ENCODE measurements at places on chromosomes 3 and 15. TPM values are rescaled to one million over a fixed set of nuclear protein-coding genes. Genes with fewer than 3 reads are reported as not detected.

The GOLGA6L4 gene
- total RNA-seq = 3.6 TPM

The ACTRT3 gene
- 4.5 TPM for total RNA-seq

The WDR48 gene
- total RNA-seq = 46.7 TPM

The CCR4 gene
- total RNA-seq = 0.14 TPM

The ZNF621 gene
- 15.8 TPM for total RNA-seq

The ROPN1 gene
- 10.8 TPM for total RNA-seq

The CD86 gene
- total RNA-seq = 1.2 TPM

GRCh38 chr15:76460347-76460746 is 123.8 kb downstream of the ISL2 start:
- no peaks in the 10 kb centered on the region for H3K27me3 ChIP-seq
- H3K4me1 ChIP-seq = no peaks in the 10 kb centered on the region
- DNase-seq = no peak

DNA sequence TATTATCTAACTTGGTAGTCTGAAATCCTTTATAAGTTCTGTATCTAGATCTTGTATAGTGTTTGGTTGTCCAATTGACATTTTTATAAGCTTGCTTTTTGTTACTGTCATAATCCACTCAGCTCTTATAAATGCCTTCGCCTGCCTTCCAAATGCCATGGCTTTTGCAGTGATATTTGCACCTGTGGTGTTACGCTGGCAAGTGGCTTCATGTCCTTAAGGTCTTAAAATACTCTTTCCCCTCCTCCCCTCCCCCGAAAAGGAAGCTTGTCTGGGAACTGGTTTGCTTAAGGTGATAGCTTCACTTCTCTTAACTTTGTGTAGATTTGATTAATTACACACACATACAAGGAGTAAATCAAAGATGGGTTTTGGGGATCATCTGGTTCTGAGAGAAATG is 62.0 kb downstream of the ABHD2 start:
- H3K27me3 ChIP-seq = no peaks in the 10 kb centered on the region
- H3K4me3 ChIP-seq = no peak overlapping the region
- H3K4me1 ChIP-seq = no peaks in the 10 kb centered on the region
- DNase-seq = no peak
- H3K27ac ChIP-seq = peak overlapping the region; percentile 58

- DNase-seq = no peak
- no peaks in the 10 kb centered on the region for H3K4me1 ChIP-seq
- no peaks in the 10 kb centered on the region for H3K27me3 ChIP-seq
- no peaks in the 10 kb centered on the region for H3K36me3 ChIP-seq
These were observed 20.7 kb upstream of the SLC25A26 start for GRCh38 chr3:66200147-66200546.

DNA sequence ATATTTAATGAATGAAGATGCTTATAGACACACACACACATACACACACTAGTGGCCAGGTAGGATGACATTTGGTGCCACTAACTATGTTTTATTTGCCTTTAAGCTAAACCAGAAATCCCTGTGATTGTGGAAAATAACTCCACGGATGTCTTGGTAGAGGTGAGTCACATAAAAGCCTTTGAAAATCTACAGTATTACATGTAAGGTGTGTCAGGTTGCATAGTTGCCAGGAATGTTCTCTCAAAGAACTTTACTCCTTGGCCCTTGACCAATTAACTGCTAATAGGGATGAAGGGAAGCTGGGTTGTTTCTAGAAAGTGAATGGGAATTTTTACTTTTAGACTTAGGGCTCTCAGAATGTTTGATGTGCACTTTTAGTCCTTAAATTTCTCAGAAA is 9.9 kb downstream of the ZBED2 start:
- H3K4me3 ChIP-seq = no peak overlapping the region
- no peaks in the 10 kb centered on the region for H3K27me3 ChIP-seq
- H3K36me3 ChIP-seq = no peaks in the 10 kb centered on the region
- no peak for DNase-seq
- no peak overlapping the region for H3K27ac ChIP-seq
- H3K4me1 ChIP-seq = no peaks in the 10 kb centered on the region

GRCh38 chr3:150247441-150247840 is 160.7 kb upstream of the TSC22D2 start:
- H3K36me3 ChIP-seq = no peaks in the 10 kb centered on the region
- H3K27ac ChIP-seq = no peak overlapping the region

DNA sequence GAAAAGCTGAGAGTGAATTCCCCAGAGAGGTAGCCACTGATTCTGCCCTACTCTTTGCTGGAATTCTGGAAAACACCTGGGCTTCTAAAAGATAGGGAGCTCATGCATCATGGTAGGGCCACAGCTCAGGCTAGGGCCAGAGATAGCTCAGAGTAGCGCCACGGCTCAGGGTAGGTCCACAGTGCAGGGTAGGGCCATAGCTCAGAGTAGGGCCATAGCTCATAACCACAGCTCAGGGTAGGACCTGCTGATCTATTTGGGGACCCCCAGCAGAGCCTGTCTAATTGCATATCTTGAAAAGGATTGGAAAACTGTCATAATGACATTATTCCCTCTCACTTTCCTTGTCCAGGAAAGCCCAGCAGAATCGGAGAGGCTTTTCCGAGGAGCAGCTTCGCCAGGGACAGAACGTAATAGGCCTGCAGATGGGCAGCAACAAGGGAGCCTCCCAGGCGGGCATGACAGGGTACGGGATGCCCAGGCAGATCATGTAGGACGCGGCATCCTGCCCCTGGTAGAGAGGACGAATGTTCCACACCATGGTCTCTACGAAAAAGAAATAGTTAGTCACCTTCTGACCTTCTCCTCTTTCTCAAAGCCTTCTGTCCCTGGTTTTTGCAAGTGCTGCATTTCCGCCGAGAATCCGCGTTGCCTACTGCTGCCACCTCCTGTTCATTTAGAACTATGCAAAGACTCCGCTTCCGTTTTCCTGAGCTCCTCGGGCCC is 14.5 kb downstream of the TAGLN3 start:
- no peak overlapping the region for H3K4me3 ChIP-seq
- no peaks in the 10 kb centered on the region for H3K27me3 ChIP-seq
- no peaks in the 10 kb centered on the region for H3K4me1 ChIP-seq

GRCh38 chr3:54967731-54968161 is 39.9 kb upstream of the LRTM1 start:
- no peaks in the 10 kb centered on the region for H3K36me3 ChIP-seq
- H3K27me3 ChIP-seq = no peaks in the 10 kb centered on the region
- no peak for DNase-seq
- no peak overlapping the region for H3K4me3 ChIP-seq

DNA sequence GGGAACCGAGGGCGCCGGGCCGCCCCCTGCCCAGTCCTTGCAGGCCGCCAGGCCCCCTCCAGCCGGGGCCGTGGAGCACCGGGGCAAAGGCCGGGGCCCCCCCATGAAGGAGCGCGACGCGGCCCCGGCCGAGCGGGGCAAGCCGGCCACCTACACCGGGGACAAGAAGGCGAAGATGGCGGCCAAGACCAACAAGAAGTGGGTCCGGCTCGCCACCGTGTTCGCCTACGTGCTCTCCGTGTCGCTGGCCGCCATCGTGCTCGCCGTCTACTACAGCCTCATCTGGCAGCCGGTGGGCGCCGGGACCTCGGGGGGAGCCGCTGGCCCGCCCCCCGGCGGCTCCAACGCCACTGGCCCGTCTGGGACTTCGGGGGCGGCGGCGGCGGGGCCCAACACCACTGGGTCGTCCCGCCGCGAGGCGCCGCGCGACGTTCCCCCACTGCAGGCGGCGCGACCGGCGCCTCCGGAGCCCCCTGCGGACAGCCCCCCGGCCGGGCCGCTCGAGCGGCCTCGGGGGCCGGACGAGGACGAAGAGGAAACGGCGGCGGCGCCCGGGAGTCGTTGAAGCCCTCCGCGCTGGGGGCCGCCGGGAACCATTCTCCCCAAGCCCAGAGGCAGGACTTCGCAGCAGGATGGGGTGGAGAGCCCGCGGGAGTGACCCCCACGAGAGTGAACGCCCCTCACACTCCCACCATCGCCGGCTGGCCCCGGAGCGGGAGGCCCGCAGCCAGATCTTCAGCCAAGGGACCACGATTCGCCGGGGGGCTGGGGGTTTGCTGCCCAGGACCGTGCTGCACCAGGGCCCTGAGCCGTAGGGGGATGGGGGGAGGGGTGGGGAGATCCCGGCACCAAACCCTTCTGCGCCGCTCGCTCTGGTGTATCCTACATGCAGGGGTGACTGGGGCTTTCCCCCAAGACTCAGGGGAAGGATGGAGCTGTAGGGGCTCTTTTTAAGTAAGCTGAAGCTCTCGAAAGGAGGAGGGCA is 753 bp downstream of the INAFM2 start:
- H3K4me1 ChIP-seq = peaks cover 4% of the 10 kb centered on the region
- DNase-seq = no peak
- no peaks in the 10 kb centered on the region for H3K27me3 ChIP-seq
- peak overlapping the region; percentile 70 for H3K4me3 ChIP-seq

All from prostate gland (tissue), 2 donors.